ENCODE measurements at places on chromosomes 4 and X.

DNA sequence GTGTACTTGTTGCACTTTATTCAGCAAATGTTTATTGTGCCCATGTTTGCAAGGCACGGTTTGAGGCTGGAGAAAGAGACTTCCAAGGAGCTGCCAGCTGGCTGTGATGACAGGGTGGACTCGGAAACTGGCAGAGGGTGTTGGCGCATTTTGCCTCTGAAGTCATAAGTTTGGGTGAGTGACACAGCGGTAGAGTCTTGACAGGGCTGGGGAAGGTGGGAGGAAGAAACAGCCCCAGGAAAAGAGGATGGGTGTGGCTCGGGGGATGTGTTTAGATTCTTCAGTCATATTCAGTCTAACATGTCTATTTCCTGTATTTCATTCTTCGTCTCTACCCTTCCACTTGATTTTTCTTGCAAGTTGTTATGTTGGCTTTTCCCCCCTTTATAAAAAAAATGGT lies 77.0 kb upstream of the STOX2 start:
- DNase-seq = no peak

GRCh38 chrX:9816084-9816700 lies 30.0 kb downstream of the SHROOM2 start:
- no peak for DNase-seq

- no peak for DNase-seq
Measured at GRCh38 chrX:46727441-46727840, 31.5 kb downstream of the SLC9A7 start.

- DNase-seq = no peak
Measured at GRCh38 chr4:174423257-174423944, 98.9 kb downstream of the HPGD start.

DNA sequence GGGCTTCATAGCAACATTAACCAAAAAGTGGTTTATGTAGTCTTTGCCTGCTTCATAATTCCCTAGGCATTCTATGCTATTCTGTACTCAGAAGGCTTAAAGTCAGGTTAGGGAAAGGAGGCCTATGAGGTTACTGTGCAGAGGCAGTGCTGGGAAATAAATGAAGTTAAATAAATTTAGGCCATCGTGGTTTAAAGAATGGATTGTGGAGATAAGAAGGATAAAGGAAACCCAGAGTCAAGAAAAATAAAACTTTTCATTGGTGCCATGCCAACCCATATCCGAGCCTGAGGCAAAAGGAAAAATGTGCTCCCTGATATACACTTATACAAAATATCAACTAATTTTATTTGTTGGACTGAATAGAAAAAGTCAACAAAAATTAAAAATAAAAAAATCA lies 70.2 kb downstream of the AR start:
- no peak for DNase-seq

DNA sequence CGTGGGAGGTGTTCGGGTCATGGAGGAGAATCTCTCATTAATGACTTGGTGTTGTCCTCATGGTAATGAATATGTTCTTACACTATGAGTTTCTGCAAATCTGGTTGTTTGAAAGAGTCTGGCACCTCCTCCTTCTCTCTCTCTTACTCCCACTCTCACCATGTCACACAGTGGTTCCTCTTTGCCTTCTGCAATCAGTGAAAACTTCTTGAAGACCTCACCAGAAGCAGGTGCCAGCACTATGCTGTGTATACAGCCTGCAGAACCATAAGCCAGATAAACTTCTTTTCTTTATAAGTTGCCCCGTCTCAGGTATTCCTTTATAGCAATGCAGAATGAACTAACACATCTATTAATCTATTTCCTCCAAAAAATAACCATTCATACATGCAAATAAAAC lies 275.0 kb downstream of the ANTXR2 start:
- DNase-seq = no peak

GRCh38 chr4:139301821-139302611 lies at the start of gene NDUFC1:
Gene NDUFC1 (minus strand): TSS chr4:139302477. CDS start chr4:139295798, 6,679 bp downstream.
- DNase-seq = peak; percentile 45

- peak; percentile 2 for DNase-seq
Measured at GRCh38 chr4:168585168-168586091, 88.6 kb downstream of the PALLD start.

GRCh38 chr4:39274503-39274902 lies 91.7 kb downstream of the RFC1 start:
- no peak for DNase-seq

- no peak for DNase-seq
Measured at GRCh38 chrX:46803140-46803539, 33.7 kb upstream of the RP2 start.

DNA sequence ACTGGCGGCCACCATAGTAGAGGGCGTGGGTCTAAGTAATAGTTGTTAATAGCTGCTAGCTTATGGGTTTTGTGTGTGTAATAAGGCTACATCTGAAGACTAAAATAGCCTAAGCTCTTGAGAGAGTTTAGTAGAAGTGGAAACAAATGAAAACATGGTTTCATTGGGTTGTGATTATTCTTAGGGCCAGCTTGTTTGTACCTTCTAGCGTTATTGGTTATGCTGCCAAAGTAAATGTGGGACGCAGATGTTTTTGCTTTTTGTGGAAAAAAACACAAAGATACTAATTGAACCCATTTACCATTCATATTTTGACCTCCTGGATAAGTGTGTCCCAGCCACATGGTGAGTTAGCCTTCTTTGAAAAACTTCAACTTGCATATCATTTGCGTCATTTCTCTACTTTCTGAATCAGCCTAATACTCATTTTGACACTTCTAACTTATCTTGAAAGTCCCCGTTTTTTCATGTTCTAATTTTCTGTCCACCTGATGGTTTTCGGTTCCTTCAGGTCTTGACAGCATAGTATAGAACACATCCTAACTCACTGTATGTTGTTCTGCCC lies 305.3 kb downstream of the FRMPD4 start:
- no peak for DNase-seq

GRCh38 chr4:53730031-53730805 lies 138.9 kb upstream of the LNX1 start:
- DNase-seq = no peak

DNA sequence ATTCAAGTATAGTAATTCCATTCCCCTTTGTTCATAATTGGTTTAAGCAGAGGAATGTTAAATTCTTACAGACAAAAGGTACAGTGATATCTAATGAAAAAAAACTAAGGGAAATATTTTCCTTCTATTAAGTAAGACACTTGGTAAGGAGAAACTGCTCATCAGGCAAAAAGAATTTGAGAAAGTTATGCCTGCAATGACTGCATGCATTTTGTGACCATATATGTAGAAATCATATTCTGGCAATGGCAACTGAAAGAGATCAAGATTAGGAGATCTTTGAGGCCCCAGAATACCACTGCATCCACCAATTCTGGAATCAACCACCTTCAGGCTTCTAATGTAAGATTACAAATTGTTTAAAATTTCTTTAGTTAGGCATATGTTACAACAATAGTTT lies 364.8 kb downstream of the PCDH10 start:
- no peak for DNase-seq

- no peak for DNase-seq
Measured at GRCh38 chrX:77389891-77390290, 57.3 kb upstream of the FGF16 start.

DNA sequence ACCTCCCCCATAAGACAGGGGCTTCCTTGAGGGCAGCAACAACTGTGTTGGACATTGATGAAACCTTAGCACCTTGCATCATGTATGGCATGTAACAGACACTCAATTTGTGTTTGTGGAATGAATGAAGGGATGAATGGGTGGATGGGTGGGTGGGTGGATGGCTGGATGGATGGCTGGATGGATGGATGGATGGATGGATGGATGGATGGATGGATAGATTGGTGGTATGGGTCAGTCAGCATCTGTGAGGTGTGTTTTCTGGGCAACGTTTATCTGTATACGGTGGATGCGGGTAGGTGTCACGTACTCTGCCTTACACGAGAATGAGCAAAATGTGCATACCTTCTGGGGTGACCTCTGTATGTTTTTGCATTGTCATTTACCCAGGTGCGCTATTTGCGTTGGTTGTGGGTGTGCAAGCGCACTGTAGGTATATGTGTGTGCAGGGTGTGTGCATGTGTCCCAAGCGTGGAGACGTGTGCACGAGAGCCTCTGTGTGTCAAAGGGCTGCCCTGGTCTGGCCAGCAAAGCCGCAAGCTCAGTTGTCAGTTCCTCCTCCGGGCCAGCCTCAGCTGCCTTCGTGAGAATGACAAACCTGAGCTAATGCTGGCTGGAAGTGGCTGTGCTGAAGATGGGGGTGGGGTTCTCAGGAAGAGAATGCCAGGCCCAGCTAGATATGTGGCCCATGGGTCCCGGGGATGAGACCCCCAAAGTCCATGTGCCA lies 26.5 kb downstream of the ELF4 start:
- no peak for DNase-seq

GRCh38 chr4:152189451-152190179 lies 346.3 kb downstream of the FBXW7 start:
- no peak for DNase-seq

DNA sequence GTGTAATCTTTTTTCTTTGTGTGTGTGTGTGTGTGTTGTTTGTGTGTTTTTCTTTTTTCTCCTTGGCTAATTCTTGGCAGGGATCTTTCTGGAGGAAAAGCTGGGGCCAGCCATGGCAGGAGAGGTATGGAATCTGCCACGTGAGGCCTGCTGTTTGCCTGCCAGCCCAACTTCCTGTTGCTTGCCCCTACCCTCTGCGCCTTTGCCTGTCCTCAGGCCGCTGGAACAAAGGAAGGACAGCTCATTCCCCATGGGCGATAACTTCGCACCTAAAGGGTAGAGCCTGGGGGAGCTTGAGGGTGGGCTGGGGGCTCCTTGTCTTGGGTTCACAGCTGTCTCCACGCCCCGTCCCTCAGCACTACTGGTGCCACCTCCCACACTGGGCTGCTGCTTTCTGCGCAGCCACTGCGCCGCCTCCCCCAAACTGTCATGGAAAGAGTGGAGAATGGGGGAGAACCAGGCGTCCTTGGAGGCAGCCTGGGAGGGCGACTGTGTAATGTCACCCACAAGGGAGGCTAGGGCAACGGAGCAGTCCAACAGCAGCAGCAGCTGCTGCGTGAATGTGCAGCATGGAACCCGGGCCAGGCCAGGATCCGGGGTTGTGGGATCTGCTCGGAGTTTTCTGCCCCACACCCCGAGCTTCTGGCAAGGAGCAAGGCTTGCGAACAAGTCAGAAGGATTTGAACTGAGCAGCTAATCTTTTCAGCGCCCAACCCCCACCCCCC lies 12.3 kb upstream of the YIPF7 start:
- no peak for DNase-seq

- no peak for DNase-seq
Measured at GRCh38 chr4:128565054-128565453, 244.4 kb upstream of the JADE1 start.

DNA sequence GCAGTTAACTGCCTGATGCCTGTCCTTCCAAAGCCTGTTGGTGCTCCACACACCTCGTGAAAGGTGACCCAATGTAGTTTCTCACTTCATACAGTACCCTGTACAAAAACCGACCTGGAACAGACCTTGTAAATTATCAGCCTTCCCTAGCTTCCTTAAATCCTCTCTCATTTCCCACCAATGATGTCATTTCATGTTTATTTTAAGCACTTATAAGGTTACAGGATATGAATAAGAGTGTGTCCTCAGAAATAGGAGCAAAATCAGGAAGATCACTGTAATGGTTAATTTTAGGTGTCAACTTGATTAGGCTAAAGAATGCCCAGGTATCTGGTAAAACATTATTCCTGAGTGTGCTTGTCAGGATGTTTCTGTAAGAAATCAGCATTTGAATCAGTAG lies 44.7 kb downstream of the TMEM150C start:
- DNase-seq = no peak

DNA sequence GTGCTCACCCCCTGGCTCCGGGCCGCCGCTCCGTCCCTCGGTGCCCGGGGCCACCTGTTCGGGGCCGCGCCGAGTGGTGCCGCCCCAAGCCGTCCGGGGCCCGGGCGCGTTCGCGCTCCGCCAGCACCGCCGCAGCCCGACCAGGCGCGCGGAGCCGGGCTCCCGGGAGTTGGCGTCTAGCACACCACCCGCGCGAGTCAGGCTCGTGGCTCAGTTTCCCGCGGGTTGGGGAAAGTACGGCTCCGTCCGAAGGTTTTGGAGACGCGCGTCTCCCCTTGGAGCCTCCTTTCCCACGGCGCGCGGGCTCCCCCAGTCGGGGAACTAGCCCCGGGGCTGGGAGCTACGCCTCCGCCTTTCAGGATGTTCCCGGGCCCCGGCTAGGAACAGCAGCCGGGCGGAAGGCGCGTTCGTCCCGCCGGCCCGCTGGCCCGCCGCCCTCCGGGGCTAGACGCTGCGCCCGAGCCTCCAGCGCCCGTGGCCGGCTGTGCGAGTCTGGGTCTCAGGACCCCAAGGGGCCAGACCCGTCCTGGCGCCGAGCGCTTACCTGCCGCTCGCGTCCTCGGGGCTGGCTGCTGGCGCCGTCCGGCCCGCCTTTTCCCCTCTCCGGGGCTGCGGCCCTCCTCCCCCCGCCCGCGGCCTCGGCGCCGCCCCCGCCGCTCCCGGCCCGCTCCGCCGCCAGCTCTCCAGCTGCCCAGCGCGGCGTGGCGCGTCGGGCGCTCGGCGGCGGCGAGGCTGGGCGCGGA lies at the start of gene ADGRG2:
Gene ADGRG2, minus strand, starts transcription at position 571 of the 743 bp plus-strand sequence. CDS start 53,634 bp downstream, outside the sequence.
- DNase-seq = no peak

GRCh38 chr4:109648997-109649575 lies 54.2 kb downstream of the CASP6 start:
- DNase-seq = no peak

GRCh38 chr4:151811403-151811802 lies 50.6 kb upstream of the GATB start:
- DNase-seq = no peak

GRCh38 chr4:97910005-97910404 lies 233.3 kb downstream of the STPG2 start:
- DNase-seq = no peak

GRCh38 chr4:25442863-25443307 lies 65.8 kb downstream of the ANAPC4 start:
- no peak for DNase-seq

GRCh38 chr4:177879851-177880250 lies 437.6 kb upstream of the AGA start:
- DNase-seq = no peak

- no peak for DNase-seq
Measured at GRCh38 chr4:6917461-6918271, 8.0 kb downstream of the TBC1D14 start.

DNA sequence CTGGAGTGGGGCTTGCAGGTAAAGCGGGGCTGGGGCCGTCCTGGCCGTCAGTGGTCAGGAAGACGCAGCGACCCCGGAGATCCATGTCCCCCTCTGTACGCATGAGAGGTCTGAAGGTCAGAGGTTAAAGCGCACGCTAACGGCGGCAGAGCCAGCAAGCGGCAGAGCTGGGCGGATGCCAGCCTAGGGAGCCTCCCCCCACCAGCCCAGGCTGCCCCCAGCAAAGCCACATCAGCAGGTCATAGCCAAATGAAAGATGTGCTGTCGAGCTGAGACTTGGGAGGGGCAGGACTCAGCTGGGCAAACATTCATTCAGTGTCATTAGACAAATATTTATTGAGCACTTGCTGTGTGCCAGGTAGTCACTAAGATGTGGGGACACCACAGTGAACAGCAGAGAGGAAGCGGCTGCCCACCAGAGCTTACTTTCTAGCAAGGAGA lies 593 bp upstream of the JAKMIP1 start:
- no peak for DNase-seq

DNA sequence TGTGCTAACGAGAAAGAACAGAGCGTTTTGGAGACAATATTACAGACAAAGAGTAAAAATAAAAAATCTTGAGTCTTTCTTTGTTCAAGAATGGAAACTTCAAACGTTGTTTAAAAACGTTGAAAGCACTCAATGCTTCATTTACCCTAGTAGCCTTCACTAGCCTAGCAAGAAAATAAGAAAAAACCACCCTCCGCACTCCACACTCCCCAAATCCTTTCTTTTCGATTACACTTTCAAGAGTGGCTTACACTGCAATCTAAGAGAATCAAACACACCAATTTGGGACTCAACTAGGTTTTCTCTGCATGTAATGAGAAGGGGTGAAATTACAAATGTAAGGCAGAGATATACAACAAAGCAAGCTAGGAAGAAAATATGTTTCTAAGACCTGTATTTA lies 4.7 kb downstream of the TMSB4X start:
- DNase-seq = no peak

Data from stimulated activated CD4-positive, alpha-beta T cell treated with anti-CD3 and anti-CD28 coated beads, Interleukin-15, amount 100 ng/mL, for 48 hours (primary cell).